ENCODE measurements at places on chromosomes 3 and 15.
A peak's percentile ranks its signal among the peaks of the same experiment; 100 is the strongest.

DNA sequence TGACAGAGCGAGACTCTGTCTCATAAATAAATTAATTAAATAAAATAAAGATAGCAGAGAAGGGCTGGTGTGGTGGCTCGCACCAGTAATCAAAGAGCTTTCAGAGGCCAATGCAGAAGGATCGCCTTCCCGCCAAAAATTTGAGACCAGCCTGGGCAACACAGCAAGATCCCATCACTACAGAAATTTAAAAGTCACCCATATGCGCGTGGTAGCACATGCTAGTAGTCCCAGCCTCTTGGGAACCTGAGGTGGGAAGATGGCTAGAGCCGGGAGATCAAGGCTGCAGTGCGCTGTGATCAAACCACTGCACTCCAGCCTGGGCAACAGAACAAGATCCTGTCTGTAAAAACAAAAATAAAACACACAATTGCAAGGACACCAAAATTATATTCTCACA lies 9.6 kb downstream of the SMARCC1 start:
- no peak for DNase-seq

DNA sequence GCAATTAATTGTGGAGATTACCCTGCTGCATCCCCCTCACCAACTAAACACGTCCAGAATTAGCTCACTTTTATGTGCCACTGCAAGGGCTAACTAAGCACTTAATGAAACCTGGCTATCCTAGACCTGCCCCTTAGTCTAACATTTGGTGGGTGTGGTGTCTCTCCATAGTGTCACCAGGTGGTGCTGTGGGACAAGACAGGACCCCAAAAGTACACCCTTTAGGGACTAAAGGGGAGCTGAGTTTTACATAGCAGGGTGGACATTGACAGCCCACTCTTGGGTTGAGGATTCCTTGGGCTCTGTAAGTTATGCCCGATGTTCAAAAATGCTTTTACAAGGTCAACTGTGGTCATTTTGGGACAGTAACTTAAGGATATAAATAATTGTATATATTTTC lies 5.7 kb downstream of the DUT start:
- DNase-seq = peak; percentile 54

GRCh38 chr3:12235691-12236090 lies 53.2 kb upstream of the PPARG start:
- DNase-seq = no peak

- DNase-seq = no peak
These were observed 28.7 kb downstream of the SEMA5B start for GRCh38 chr3:122998856-122999255.

DNA sequence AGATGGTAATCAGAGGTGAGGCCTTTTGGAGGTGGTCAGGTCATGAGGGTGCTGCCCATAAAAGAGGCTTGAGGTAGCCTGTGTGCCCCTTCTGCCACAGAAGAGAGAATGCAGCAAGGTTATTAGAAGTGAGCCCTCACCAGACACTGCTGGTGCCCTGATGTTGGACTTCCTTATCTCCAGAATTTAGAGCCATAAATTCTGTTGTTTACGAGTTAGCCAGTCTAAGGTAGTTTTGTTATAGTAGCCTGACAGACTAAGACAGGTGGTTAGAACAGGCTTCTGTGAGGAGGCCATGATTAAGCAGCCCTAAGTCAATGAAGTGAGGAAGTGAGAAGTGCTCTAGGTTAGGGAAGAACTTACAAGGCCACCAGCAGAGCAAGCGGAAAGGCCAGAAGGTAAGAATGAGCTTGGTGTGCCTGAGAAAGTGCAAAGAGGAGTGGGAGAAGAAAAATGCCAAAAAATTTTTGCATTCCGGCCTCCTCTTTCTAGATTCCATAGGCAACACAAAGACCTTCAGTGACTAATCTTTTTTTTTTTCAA lies 44.2 kb upstream of the STT3B start:
- DNase-seq = no peak

DNA sequence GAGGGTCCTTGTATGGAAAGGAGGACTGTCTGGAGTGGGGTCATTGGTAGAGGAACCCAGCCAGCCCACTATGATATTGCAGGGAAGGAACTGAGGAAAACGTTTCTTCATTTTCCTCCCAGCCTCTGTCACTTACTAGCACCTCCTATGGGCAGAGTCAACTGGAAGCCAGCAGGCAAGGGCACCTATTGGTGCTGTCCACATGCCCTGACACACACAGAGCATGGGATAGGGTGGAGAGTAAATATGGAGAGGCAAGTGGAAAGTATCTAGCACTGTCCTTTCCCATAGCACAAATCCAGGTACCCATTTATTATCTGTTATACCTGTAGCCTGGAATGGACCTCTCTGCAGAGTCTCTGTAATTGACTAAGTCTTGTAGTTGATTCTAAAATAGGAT lies 285.6 kb downstream of the WDR72 start:
- DNase-seq = no peak

- DNase-seq = no peak
These were observed 279.9 kb downstream of the PTPRG start for GRCh38 chr3:61841111-61841845.

- DNase-seq = no peak
These were observed 2.7 kb downstream of the LIPH start for GRCh38 chr3:185549651-185550111.

DNA sequence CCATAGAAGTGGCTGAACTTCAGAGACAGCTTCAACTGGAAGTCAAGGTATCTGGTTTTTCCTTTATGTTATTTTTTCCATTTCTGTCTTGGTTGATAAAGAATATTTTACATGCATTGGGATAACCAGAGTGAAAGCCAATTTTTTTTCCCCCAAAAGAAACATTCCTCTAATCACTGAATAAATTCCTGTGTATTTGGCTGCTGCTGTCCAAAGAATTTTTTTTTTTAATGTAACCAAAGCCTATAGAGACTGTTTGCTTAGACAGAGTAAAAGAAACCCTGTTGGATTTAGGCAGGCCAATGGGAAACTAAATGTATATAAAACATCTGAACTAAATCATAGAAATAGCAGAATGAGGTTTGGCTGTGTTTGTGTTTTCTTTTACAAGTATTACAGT lies 75.2 kb downstream of the CGNL1 start:
- DNase-seq = no peak

GRCh38 chr3:110016235-110016815 lies 679.0 kb upstream of the DPPA4 start:
- DNase-seq = no peak

- DNase-seq = peak; percentile 92
These were observed 37.7 kb upstream of the LCTL start for GRCh38 chr15:66603301-66604179.

DNA sequence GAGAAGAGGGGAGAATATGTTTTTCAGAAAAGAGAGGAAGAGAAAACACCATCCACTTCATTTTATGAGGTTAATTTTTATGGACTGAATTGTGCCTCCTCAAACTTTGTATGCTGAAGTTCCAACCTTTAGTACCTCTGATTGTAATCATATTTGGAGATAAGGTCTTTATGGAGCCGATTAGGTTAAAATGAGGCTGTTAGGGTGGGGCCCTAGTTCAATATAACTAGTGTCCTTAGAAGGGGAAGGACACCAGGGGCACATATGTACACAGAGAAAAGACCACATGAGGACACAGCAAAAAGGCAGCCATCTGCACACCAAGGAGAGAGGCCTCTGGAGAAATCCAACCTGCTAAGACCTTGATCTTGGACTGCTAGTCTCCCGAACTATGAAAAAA lies 38.9 kb upstream of the TCF12 start:
- no peak for DNase-seq

- DNase-seq = peak; percentile 90
These were observed 12.7 kb downstream of the ATP10A start for GRCh38 chr15:25850154-25851111.

DNA sequence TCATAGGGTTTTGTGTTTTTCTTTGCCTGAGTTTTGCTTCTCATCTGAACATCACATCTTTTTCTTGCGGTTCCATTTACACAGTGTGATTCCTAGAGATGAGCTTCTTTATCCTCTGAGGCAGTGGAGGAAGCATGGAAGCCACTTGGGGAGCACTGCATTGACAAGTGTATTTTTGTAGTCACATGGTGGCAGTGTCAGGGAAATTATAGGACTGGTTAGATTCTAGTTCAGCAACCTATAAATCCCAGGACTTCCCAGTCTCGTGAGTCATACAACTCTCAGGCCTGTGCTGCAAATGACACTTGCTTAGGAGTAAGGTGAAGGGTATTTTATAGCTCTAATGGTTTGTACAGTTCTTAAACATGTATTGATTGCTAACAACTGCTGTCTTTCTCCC lies 58.4 kb downstream of the RBM6 start:
- no peak for DNase-seq

GRCh38 chr15:62187910-62188309 lies 22.8 kb upstream of the C2CD4B start:
- no peak for DNase-seq

- DNase-seq = no peak
These were observed 8.3 kb upstream of the CHRM5 start for GRCh38 chr15:33959844-33960548.

DNA sequence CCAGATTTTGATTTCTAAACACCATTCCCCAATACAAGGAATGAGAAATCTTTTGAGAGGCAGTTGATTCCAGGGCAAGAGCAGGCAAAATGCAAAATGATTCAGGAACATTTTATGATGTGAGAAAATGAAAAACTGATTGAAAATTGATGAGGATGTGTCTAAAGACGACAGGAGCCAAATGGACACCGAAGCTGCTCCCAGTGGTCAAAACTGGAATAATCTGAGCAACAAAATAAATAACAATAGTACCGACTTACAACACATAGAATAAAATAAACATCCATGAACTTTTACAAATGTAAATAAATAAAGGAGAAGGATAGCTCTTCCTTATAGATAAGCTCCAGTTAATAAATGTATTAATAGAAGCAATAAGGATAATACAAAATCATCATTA lies 186.8 kb downstream of the OCA2 start:
- no peak for DNase-seq

DNA sequence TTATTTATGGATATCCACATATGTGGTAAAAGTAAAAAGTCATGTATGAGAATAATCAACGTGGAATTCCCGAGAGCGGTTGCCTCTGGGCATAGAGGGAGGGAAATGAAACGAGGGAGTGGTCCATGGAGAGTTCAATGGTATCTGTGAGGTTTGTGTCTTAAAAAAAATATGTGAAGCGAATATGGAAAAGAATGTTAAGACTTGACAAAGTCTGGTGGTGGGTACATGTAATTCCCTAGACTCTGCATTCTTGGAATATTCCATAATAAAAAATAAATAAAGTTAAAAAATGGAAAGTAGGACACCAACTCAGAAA lies 28.4 kb downstream of the FAM43A start:
- DNase-seq = no peak

DNA sequence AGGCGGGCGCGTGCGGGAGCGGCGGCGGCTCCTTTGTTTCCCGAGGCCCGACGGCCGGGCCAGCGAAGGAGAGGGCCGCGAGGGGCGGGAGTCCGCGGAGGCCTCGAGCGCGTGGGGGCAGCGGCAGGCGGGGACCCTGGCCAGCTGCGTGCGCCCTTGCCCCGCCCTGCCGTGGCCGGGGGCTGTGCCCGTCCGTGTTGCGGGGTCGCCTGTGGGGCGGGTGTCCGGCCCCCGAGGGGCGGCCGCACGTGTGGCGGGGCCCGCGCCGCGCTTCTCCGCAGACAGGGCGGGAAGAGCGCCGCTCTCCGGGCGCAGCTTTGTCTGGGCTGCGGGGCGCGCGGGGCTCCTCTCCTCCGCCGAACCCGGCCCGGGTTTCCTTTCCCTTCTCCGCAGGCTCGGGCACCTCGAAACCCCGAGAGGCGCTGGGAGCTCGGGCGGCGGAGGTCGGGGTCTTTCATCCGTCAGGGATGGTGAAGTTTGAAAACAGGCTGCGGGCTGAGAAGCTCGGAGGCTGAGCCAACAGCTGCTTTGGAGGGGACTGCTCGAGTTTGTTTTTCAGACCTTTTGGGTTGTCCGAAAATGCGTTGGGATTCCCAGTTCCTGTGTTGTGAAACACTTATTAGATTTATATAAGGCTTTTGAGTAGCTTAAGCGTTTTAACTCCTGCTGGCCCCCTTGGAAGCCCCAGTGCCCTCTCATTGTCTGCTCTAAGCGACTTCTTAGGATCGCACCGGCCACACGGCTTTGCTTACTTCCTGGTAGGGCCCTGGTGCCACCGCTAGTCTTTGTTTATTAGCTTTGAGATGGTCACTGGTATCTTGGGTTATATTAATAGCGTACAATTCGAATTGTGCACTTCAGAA lies 817 bp downstream of the USP3 start:
- peak; percentile 74 for DNase-seq

Measured in H7 (cell line).